ENCODE measurements at places on chromosomes 1 and 21.
A peak's percentile ranks its signal among the peaks of the same experiment; 100 is the strongest.

DNA sequence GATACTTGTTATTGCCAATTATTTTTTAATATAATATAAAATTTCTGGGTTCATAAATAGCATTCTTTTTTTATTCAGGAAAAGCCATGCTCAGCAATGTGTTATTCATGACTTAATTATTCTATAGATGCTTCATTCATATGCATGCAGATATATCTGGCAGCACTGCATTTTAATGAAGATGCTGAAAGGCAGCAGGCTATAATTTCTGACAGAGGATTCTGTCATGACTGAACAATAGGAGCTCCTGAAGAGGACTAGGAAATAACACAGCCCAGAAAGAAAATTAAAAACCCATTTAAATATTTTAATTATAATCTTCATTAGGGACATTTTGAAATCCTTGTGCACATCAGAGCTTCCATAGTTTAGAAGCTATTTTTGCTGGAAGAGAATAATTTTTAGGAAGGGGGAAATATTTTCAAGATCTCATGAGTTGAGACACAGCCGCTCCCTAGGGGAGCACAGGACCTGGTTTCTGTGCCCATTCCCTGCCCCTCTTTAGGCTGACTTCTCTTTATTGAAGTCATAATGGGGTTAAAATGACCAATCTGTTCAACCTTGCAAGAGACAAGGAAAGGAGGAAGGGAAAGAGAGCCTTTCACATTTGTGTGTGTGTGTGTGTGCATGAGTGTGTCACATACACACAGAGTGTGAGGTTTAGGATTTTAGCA, 83.9 kb downstream of the RPE65 start:
- no peak for DNase-seq

DNA sequence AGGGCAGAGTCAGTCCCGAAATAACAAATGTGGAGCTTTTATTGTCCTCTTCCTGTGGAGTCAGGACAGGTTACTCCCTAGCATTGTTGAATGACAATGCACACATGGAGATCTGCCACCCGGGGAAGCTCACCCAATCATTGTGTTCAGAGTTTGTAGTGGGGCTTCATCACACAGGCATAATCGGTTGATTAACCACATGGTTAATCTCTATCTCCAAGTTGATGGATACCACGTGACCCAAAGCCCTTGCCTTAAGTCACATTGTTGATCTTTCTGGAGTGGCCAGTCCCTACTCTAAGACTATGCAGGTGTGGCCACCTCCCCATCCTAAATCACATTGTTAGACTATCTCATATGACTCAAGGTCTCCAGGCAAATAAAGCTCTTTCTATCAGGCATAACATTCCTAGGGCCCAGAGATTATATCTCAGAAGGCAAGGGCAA, 2.6 kb upstream of the C1orf141 start:
- no peak for DNase-seq

DNA sequence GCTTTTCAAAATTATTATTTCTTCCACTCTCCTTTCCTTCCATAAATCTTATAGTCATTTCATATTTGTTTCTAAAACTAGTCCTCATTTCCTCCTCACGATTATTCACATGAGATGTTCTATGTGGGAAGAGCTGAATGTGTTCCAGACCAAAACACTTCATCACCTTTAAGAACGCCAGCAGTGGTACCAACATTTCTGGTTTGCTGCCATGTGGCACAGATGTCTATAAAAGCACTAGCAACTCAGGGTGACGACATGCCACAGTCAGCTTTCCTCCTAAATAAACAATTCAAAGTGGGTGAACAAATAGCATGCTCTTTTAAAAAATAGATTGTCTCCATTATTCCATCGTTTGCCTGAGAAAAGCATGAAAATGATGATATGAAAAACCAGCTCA, 1217.8 kb upstream of the ADGRL2 start:
- no peak for DNase-seq

- no peak for DNase-seq
Measured at GRCh38 chr1:182555493-182555892, 33.6 kb downstream of the RNASEL start.

DNA sequence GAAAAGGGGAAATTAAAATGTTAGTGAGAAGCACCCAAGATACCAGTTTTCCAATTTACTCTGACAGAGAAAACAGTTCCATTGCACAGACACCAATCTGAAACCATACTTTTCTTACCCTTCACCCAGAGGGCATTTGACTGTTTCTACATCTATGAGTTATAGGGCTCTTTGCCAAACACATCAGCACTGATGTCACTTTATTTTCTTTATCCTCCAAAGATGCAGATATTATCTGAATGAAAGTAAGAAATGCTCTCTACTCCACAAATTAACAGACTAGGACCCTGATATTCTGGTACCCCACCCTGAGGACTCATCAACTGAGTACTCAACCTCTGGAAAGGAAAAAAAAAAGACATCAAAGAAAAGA, 24.2 kb upstream of the PEX19 start:
- no peak for DNase-seq

- DNase-seq, result no peak
Measured at GRCh38 chr1:15210651-15211375, 36.2 kb upstream of the FHAD1 start.

GRCh38 chr1:151326619-151327222, 495 bp downstream of the PI4KB start:
- no peak for DNase-seq

DNA sequence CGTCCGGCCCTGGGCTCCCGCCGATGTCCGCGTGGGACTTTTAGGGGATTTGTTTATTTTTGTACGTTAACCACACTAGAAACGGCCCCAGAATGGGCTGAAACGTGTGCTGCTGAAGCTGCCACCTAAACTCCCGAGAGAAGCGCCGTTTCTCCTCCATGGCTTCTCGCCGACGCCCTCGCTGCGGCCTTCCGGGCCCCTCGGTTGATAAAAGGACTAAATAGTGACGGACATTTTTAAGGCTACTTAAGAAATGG, 678 bp upstream of the PTTG1IP start:
- no peak for DNase-seq

DNA sequence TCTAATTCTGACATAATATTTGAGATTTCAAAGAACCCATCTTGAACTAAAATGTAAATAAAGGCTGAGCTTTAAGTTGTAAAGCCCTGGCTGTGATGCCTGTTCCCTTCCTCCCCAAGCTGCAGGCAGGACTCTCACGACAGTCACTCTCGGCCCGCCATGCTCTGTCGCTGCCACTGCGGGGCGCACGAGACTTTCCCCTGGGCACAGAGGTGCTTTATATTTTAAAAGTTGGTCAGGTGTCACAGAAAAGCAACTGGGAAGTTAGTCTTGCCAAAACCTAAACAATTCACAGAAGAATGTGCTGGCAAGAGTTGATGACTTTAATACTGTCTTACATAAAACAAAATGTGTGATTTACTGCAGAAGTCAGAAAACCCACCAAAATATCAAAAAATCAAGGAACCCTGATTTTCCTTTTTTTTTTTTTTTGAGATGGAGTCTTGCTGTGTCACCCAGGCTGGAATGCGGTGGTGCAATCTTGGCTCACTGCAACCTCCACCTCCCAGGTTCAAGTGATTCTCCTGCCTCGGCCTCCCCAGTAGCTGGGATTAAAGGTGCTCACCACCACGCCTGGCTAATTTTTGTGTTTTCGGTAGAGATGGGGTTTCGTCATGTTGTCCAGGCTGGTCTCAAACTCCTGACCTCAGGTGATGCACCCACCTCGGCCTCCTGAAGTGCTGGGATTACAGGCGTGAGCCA, 10.7 kb downstream of the LRRC47 start:
- no peak for DNase-seq

DNA sequence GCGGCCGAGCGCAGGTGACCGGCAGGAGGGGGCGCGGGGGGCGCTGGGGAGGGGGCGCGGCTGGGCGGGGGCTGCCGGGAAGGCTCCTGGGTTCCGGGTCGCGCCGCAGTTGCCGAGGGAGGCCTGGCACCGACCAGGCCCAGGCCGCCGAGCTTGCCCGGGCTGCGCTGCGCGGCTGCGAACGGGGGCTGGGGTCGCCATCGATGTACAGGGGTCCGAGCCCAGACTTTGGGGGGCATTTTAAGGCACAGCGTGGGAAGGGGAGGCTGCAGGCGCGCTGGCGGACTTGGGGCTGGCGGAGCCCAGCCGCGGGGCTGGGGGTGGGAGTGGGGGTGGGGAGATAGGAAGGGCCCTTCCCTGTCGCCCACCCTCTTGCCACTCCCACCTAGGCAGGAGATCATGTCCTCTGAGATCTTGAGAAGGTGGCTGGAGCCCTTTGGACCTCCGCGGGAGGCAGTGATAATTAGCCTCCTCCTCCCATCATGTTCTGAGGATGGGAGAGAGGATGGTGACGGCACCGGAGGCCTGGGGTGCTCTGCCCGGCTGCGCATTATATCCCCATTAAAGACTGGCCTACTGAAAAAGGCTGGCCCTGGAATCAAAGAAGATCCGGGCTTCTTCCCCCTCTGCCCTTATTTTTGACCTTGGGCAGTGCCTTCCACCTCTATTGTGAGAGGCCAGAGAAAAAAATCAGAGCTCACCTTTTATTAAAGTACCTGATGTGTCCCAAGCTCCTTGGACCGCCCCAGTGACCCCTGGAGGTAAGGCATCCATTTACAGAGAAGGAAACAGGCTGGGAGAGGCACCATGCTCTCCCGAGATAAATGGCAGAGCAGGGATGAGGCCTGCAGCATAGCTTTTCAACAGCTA, 497 bp downstream of the FBXO44 start:
- peak; percentile 51 for DNase-seq

DNA sequence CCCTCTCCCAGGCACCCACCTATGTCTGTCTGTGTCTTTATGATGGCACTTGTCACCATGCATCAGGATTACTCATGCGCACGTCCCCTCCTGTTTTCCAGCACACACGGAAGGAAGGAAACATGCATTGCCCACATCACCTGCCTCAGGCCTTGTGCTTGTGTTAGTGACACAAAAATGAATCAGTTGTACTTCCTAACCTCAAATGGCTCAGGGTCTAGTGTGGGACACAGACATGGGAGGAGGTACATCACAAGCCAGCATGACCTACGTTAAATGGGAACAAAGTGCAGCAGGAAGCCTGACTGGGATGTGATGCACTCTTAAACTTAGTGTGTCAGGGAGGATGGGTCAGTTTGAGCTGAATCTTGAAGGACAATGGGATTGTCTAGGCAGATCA, 126.7 kb downstream of the TRABD2B start:
- no peak for DNase-seq

GRCh38 chr1:58804853-58805565, 21.2 kb upstream of the JUN start:
- DNase-seq, result no peak

- DNase-seq, result no peak
Measured at GRCh38 chr1:24769656-24770651, 24.7 kb downstream of the CLIC4 start.

GRCh38 chr1:19080721-19081120, 124.2 kb upstream of the IFFO2 start:
- no peak for DNase-seq

DNA sequence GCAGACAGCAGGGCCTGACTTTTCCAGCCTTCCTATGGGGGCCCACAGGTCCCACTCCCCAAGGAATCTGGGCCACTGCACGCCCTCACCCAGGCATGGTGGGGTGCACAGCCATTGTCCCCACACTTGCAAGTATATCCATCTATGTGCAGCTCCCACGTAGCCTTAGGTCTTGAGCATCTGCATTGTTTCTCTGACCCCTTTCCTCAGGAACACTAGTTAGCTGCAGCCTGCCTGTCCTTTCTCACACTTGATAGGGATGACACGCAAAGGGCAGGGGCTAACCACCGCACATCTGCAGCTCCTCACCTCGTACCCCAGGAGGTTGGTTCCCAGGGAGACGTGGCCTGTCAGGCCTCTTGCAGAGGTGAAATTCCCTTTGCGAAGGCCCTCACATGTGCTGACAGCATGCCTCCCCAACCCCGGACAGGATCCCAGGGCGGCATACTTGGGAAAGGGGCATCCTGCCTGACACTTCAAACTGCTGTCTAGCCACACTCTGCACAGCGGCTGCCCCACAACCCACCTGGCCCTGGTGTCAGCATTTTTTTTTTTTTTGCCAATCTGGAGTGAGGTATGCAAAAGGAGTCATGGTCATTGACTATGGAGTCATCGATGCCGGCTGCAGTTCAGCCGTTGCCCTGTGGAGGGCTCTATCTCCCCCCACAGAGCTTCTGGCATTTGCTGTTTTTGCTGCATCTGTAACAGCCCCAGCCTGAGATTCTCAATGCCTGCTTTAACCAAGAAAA, 5.0 kb downstream of the JMJD4 start:
- DNase-seq, result peak; percentile 68

GRCh38 chr1:170218257-170218650, 72.5 kb downstream of the NTMT2 start:
- DNase-seq, result no peak

DNA sequence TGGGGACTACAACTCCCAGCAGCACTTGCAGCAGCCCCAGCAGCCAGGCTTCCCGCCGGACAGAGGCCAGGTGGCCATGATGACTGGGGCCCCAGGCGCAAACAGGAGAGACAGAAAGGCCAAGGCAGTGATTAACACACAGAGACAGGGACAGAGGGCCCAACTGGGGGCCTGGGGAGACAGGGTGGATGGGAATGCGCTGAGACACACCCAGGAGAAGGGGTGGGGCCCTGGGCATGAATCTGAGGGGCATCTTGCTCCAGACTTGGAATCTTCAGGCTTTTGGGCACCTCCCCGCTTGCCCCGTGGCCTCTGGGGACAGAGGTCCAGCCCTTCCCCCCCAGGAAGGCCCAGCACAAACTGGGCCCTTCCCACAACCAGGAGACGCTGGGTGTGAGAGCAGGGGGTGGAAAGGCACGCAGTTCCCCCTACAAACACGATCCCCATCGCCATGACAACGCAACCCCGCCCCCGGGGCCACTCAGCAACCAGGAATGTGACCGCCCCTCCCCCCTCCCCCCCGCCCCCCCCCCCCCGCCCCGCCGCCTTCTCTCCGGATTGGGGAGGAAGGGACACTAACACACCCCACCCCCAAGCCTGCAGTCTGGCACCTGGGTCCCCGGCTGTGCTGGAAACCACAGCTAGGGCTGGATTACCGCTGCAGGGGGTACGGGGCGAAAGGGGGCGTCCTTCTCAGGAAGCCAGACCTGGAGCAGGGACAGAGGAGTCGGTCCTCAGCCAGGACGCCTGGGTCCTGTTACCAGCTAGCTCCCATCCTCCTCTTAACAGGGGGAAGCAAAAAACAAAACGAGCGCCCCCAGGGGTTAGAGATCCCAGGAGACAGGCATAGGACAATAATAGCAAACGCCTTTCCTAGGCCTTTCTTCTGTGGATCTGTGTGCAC, 4.5 kb downstream of the HDGF start:
- peak; percentile 78 for DNase-seq

DNA sequence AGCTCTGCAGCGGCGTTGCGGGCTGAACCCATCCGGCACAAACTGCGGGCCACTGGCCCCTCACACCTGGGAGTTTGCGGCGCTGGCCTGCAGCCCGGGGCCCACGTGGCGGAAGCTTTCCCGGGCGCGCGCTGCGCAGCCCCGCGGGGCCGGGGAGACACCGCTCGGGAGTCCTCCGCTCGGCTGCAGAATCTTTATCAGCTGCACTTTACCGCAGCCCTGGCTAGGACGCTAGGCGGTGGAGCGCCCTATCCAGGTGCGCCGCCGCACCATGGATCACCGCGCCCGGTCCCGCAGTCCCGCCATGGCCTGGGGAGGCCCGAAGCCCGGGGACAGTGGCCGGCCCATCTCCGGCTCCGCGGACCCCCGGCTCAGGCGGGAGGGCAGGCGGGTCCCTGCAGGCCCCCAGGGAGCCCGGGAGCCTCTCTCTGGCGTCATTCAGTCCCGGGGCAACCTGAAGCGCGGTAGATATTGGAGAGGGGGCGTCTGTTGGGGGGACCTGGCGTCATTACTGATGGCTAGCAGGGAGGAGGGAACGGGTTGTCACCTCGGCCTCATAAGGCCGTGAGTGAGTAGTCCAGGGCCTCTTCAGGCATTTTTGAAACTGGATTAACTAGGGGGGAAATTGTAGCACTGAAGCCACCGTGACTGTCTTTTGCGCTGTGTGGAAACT, 5.7 kb upstream of the OLIG2 start:
- no peak for DNase-seq

GRCh38 chr1:227937838-227938145, 9.9 kb downstream of the WNT9A start:
- no peak for DNase-seq

All from activated CD8-positive, alpha-beta memory T cell treated with anti-CD3 and anti-CD28 coated beads, Interleukin-2, amount 50 U/mL, for 48 hours (primary cell).